Karpas-422 (cell line): ENCODE measurements at places on chromosomes 2 and 18. TPM values are rescaled to one million over a fixed set of nuclear protein-coding genes. Genes with fewer than 3 reads are reported as not detected.

Gene CYTIP
- total RNA-seq: 72.2 and 97.7 TPM in 2 replicates

Gene TUBB6
- 0.48 TPM in 1 of 2 replicates, not detected in the other for total RNA-seq

Gene ITGB6
- total RNA-seq: not detected in 2 replicates

Gene SLC35G4
- total RNA-seq: not detected in 2 replicates

Gene CRYGD
- total RNA-seq: not detected in 2 replicates

Gene GALNT13
- total RNA-seq: not detected in 2 replicates

GRCh38 chr2:186718903-186719302 is 25.0 kb downstream of the FAM171B start:
- H3K27me3 ChIP-seq: no peaks in the 10 kb centered on the region
- no peaks in the 10 kb centered on the region for H3K4me1 ChIP-seq
- DNase-seq: peak; percentile 10
- H3K27ac ChIP-seq: no peak overlapping the region

- H3K27me3 ChIP-seq: no peaks in the 10 kb centered on the region
- no peak overlapping the region for H3K27ac ChIP-seq
- H3K36me3 ChIP-seq: peaks cover 41% of the 10 kb centered on the region
- DNase-seq: no peak
- H3K4me1 ChIP-seq: peaks cover 58% of the 10 kb centered on the region
These were observed 11.3 kb downstream of the VRK2 start for GRCh38 chr2:58057707-58058530.

GRCh38 chr18:63844254-63844653 is 43.3 kb upstream of the SERPINB2 start:
- peak; percentile 76 for DNase-seq
- no peaks in the 10 kb centered on the region for H3K4me1 ChIP-seq
- no peak overlapping the region for H3K4me3 ChIP-seq
- H3K27ac ChIP-seq: no peak overlapping the region

DNA sequence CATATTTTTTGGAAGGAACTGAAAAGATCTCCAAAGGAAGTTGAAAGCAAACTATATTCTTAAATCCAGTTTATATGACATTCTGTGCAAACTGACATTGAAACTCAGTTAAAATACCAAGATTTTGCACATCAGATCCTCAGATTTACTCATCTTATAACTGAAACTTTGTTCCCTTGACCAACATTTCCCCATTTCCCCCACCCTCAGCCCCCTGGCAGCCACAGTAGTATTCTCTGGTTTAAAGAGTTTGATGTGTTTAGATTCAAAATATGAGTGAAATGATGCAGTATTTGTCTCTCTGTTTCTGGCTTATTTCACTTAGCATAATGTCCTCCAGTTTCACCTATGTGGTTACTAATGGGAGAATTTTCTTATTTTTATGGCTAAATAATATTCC is 99.2 kb upstream of the ITGA4 start:
- no peak overlapping the region for H3K27ac ChIP-seq
- no peaks in the 10 kb centered on the region for H3K36me3 ChIP-seq
- peaks cover 31% of the 10 kb centered on the region for H3K4me1 ChIP-seq
- no peak overlapping the region for H3K4me3 ChIP-seq

DNA sequence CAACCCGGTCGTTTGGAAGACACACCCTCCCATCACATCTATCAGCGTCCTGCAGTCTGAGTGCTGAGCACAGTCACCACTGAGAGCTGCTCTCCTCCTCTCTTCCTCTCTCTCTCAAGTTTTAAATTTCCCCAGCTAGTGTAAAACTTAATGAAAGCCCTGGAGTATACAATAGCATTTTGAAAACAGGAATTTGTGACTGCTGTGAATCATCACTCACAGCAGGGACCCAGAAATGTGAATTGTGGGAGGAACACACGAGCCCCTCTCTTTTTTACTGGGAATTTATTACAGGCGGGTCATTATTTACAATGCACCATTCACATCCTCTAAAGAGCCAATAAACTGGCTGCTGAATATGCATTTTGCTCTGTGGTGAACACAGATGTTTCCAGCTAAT is 185.0 kb upstream of the SMIM21 start:
- no peaks in the 10 kb centered on the region for H3K27me3 ChIP-seq
- DNase-seq: no peak
- H3K4me3 ChIP-seq: no peak overlapping the region
- H3K4me1 ChIP-seq: no peaks in the 10 kb centered on the region

DNA sequence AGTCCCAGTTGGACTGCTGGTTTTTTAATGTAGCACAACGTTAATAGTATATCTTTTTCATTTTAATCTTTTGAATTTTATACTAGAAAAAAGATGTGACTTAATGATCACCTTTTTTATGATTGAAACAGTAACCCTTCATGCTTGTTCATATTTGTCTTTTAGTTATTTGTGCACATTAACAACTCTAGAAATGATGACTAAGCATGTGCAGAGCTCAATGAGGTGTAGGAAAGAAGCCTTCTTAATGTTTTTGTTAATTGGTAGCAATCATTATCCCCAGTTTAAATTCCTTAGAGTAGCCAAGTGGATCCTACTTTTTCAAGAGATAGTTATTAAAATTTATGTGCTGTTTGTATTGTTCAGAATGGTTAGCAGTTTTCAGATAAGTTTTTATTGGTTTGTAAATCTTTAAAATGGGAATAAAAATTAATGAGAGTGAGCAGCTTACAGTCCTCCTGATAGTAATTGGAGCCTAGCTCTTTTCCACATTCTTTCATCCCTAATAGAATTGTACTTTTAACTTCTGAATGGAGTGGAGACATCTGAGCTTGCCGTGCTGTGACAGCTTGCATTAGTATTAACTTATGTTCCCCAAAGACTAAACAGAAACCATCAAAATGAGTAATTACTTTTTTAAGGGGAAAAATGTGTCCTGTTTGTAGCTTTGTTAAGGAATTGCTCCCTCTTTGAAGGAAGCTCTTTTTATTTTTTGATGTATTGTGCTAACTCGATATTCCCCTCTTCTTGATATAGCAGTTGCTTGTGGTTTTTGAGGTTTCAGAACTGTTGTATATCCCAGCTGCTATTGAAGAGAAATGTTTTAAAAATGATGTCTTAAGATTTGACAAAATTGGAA is 17.3 kb downstream of the PIK3C3 start:
- H3K4me1 ChIP-seq: peaks cover 10% of the 10 kb centered on the region
- no peak overlapping the region for H3K4me3 ChIP-seq
- no peak overlapping the region for H3K27ac ChIP-seq
- DNase-seq: no peak
- peaks cover 58% of the 10 kb centered on the region; the same call in 1 of the 2 replicates for H3K36me3 ChIP-seq

DNA sequence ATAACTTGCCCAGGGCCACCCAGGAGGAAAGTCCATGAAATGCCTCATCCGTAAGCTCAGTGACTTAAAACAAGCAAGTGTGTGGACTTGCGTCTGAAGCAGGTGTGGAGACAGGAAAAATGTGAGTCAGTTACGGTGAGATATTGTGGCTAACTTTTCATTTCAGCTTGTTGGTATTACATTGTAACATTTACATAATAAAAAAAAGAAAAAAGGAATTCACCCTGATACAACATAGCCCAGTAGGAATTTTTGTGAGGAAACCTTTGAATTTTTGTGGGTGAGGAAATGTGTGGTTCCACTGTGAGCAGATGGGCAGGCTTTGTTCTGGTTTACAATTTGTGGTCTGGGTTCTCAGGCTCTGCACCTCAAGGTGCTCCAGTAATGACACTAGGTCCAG is 33.7 kb upstream of the LYPD6B start:
- no peaks in the 10 kb centered on the region for H3K4me1 ChIP-seq
- no peak for DNase-seq
- H3K27ac ChIP-seq: no peak overlapping the region
- H3K4me3 ChIP-seq: no peak overlapping the region
- H3K36me3 ChIP-seq: no peaks in the 10 kb centered on the region
- H3K27me3 ChIP-seq: no peaks in the 10 kb centered on the region

- no peaks in the 10 kb centered on the region for H3K36me3 ChIP-seq
- H3K4me1 ChIP-seq: peaks cover 27% of the 10 kb centered on the region
- H3K27ac ChIP-seq: no peak overlapping the region
- no peaks in the 10 kb centered on the region; the same call in 1 of the 2 replicates for H3K27me3 ChIP-seq
- H3K4me3 ChIP-seq: no peak overlapping the region
These were observed 4.9 kb downstream of the SMAD7 start for GRCh38 chr18:48945953-48946217.

GRCh38 chr2:70898363-70899240 is 37.1 kb upstream of the ATP6V1B1 start:
- no peak for DNase-seq
- H3K4me1 ChIP-seq: no peaks in the 10 kb centered on the region
- H3K27me3 ChIP-seq: no peaks in the 10 kb centered on the region
- H3K27ac ChIP-seq: no peak overlapping the region
- H3K36me3 ChIP-seq: no peaks in the 10 kb centered on the region
- no peak overlapping the region for H3K4me3 ChIP-seq

DNA sequence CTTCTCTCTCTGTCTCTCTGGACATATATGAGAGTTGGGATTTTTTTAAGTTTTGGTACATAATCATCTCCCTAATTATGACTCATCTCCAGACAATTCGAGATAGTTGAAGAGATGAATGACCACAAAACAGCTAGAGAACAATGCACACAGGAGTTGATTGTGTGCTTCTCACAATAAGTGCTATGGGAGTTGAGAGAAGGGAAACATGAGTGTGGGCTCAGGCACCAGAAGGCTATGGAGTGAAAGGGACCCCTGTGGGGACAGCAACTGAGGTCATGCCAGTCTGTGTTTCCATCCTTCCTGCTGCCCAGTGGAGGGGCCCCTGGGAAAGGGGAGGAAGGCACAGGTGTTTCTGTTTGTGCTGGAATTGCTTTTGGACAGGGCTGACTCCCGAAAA is 6.5 kb upstream of the YWHAQ start:
- H3K36me3 ChIP-seq: no peaks in the 10 kb centered on the region
- peaks cover 17% of the 10 kb centered on the region for H3K4me1 ChIP-seq
- no peak overlapping the region for H3K4me3 ChIP-seq
- no peak overlapping the region for H3K27ac ChIP-seq
- no peak for DNase-seq

GRCh38 chr2:223954401-223954800 is 2.9 kb upstream of the MRPL44 start:
- H3K27ac ChIP-seq: no peak overlapping the region
- H3K4me3 ChIP-seq: no peak overlapping the region
- no peaks in the 10 kb centered on the region for H3K27me3 ChIP-seq
- no peak for DNase-seq
- peaks cover 43% of the 10 kb centered on the region for H3K4me1 ChIP-seq

- no peak overlapping the region for H3K4me3 ChIP-seq
- no peak overlapping the region for H3K27ac ChIP-seq
- no peak for DNase-seq
- no peaks in the 10 kb centered on the region for H3K36me3 ChIP-seq
- H3K27me3 ChIP-seq: no peaks in the 10 kb centered on the region
These were observed 34.6 kb upstream of the RNF125 start for GRCh38 chr18:31983976-31984375.

DNA sequence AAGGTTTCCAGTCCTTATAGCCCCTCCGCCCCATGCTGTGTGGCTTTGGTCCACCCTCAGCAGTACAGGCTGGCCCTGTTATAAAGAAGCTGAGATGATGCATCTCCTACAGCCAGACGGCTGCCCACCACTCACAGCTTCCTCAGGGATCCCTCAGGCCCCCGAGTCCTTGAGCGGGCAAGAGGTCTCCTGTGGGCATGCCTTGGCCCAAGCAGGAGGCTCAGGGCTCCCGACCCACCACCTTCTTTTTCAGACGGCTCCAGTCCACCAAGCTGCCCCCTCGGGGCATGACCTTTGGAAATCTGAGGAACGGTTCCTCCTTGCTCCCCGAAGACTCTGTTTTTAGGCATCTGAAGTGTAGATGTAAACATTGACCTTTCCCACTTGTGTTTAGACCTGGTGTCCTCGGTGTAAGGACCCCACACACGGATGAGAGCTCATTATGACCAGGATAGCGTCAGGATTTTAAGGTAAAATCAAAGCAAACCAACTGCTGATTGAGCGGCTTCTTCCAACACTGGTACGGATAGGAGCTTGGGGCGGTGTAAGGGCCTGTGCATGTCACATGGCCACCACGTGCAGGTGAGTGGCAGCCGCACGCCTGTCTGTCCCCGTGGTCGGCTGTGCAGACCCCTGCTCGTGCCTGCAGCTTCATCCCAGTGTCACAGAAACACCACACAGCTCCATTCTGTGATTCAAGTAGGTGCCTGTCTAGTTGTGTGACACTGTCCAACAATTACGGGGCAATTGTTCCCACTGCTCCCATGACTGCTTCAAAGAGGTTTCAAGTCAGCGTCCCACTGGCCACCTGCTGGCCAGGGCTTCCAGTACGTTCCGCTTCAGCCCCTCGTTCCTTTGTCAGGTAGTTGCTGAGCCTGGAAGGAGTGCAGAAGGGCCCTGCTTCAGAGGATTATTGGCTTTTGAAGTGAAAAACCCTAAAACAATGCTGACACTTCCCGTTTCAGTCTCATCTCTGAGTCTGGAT is 74.7 kb downstream of the NDUFA10 start:
- no peak for DNase-seq
- H3K27ac ChIP-seq: no peak overlapping the region
- no peaks in the 10 kb centered on the region for H3K36me3 ChIP-seq
- peaks cover 4% of the 10 kb centered on the region for H3K4me1 ChIP-seq
- no peak overlapping the region for H3K4me3 ChIP-seq

GRCh38 chr2:29834624-29835023 is 86.8 kb downstream of the ALK start:
- no peak for DNase-seq
- H3K27ac ChIP-seq: no peak overlapping the region
- H3K36me3 ChIP-seq: no peaks in the 10 kb centered on the region
- no peak overlapping the region for H3K4me3 ChIP-seq
- no peaks in the 10 kb centered on the region for H3K4me1 ChIP-seq

- H3K4me3 ChIP-seq: peak overlapping the region; percentile 77
- peak overlapping the region; percentile 84 for H3K27ac ChIP-seq
- no peaks in the 10 kb centered on the region for H3K27me3 ChIP-seq
- H3K36me3 ChIP-seq: no peaks in the 10 kb centered on the region
- H3K4me1 ChIP-seq: peaks cover 52% of the 10 kb centered on the region
- no peak for DNase-seq
These were observed 465 bp upstream of the PLEKHA3 start for GRCh38 chr2:178479758-178480226.

DNA sequence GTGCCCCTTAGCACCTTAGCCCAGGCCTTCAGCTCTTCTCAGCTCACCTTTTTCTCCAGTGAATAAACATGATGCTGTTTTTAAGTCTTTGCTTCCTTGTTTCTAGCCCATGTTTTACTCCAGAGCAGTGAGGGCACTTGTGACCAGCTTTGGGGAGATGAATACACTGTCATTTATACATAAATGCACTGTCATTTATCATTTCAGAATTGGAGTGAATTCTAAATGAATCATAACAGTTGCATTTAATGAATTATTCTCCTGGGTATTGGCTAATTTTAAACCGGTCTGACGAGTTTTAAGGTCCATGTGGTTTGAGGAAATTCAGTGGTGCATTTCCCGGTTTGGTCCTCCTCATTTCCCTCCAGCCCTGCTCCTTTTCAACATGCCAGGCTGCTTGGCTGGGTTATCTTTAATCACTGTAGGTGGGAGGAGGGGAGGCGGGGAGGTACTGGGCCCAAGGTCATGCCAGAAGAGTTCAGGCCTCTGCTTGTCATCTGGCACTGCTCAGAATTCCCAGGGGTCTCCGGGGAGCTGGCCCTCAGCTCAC is 23.9 kb downstream of the PRKCE start:
- peaks cover 94% of the 10 kb centered on the region for H3K4me1 ChIP-seq
- H3K36me3 ChIP-seq: peaks cover 7% of the 10 kb centered on the region; the same call in 1 of the 2 replicates
- H3K27ac ChIP-seq: peak overlapping the region; percentile 77
- no peaks in the 10 kb centered on the region for H3K27me3 ChIP-seq

GRCh38 chr2:118319271-118319684 is 231.0 kb downstream of the INSIG2 start:
- no peaks in the 10 kb centered on the region for H3K27me3 ChIP-seq
- no peaks in the 10 kb centered on the region for H3K4me1 ChIP-seq
